ENCODE measurements at places on chromosomes 11 and 22. TPM values are rescaled to one million over a fixed set of nuclear protein-coding genes. Genes with fewer than 3 reads are reported as not detected.

The AGBL2 gene
- total RNA-seq = 4.4 TPM

The GDPD4 gene
- total RNA-seq = 0.44 TPM

The CHRDL2 gene
- not detected for total RNA-seq

The SNX19 gene
- total RNA-seq = 142 TPM

The NTM gene
- total RNA-seq = 97.8 TPM

The OR10D3 gene
- total RNA-seq = under 0.01 TPM

The CD3D gene
- not detected for total RNA-seq

The SYCE3 gene
- total RNA-seq = not detected

The CHRNA10 gene
- 0.66 TPM for total RNA-seq

The TREH gene
- not detected for total RNA-seq

The CDK2AP2 gene
- total RNA-seq = 67.6 TPM

The ISX gene
- not detected for total RNA-seq

The CTSW gene
- total RNA-seq = not detected

The RGL4 gene
- total RNA-seq = not detected

The GLYATL2 gene
- total RNA-seq = not detected

The CSNK2A3 gene
- total RNA-seq = 2.0 TPM

The FBLN1 gene
- 278 TPM for total RNA-seq

The ART1 gene
- total RNA-seq = not detected

The PRG3 gene
- not detected for total RNA-seq

The KDM4D gene
- 1.9 TPM for total RNA-seq

The SLC1A2 gene
- total RNA-seq = 8.1 TPM

Data from placental pericyte (primary cell).